ENCODE measurements at places on chromosomes 11 and 22.

DNA sequence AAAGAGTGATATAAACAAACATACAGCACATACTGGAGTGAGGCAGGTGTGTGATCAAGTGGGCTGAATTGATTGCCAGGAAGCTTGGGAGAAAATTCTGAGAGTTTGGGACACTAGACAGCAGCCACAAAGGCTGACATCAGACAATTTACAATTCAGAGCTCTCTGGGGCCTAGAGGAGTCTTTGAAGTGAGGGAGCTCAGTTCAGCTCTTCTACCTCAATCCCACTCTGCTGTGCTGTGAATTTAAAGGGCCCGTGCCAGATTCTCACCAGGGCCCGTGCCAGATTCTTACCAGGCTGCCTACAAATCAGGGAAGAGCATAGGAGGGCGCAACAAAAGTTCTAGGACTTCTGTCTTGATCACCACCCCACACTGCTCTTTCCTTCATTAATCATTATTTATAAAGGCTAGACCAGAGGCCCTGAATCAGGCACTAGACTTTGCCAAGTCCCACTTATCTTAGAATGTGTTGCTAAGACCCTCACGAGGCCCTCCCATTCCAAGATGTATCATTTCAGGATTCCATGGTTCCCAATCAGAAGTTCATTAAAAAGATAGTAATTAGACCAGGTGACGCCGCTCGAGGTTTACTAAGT is 112.4 kb downstream of the KIRREL3 start:
- DNase-seq: no peak

DNA sequence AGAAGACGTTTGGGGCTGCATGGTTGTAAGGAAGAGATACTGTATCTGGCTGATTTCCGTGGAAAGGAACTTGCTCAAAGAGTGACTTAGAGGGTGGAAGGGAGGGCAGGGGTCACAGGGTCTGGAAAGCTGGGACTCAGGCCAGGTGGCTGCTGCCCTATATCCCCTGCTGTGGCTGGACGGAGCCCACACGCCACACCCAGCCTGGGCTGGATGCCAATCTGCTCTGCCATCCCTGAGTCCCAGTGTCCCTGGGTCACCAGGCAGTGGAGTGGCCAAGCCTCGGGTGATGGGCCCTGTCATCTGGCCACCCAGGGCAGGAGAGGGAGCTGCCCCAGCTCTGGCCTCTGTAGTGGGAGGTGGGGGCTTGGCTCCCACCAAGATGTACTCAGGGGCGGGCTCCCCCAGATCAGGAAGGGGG is 26.5 kb upstream of the KRTAP5-7 start:
- DNase-seq: no peak

GRCh38 chr11:26704249-26704648 is 17.6 kb downstream of the SLC5A12 start:
- DNase-seq: no peak

GRCh38 chr22:19871845-19872778 is 17.4 kb upstream of the GNB1L start:
- DNase-seq: no peak

GRCh38 chr22:16854631-16855030 is 29.4 kb upstream of the XKR3 start:
- DNase-seq: no peak

DNA sequence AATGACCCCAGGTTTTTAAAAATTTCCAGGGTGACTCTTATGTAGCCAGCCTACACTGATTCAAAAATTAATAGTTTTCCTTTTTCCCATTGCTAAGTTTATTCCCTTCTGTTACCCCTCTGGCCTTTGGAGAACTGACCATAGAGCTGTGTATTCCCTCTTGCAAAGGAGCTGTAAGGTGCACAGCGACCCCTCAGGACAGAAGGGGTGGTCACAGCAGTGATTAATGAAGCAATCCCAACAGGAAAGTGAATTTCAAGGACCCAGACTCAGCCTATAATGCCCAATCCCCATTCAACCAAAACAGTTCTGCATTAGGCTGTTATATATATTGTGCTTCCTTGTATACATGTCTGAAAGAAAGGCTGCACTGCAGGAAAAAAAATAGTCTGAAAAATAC is 147.1 kb downstream of the WT1 start:
- DNase-seq: no peak

GRCh38 chr22:43186272-43187170 is at the start of gene TTLL12:
Gene TTLL12, minus strand, starts transcription at chr22:43187134. Its CDS starts 65 bp downstream, at chr22:43187069.
- DNase-seq: peak; percentile 30

GRCh38 chr11:5204787-5205186 is 4.3 kb upstream of the OR51V1 start:
- DNase-seq: no peak

GRCh38 chr11:123425367-123425766 is 4.7 kb upstream of the GRAMD1B start:
- no peak for DNase-seq

DNA sequence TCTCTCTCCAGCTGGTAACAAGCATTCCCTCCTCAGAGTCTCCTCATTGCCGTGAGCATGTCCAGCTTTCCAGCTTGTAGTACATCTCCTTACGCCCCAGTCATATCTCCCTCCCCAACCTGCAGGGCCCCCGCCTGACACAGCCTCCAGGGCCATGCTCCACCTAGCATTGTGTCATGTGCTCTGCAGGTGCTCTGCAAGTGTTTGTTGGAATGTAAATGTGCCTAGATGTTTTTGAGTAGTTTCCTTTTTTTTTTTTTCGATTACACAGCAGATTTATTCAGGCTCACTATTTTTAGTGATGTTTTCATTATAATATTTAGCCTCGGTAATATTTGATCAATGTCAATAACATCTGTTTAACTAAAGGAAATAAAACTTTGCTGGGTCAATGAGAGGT is 82.5 kb downstream of the NCAM1 start:
- no peak for DNase-seq

GRCh38 chr11:127789927-127790326 is 789.4 kb upstream of the KIRREL3 start:
- DNase-seq: no peak

- no peak for DNase-seq
Measured at GRCh38 chr22:46251816-46252380, 1.8 kb upstream of the CDPF1 start.

GRCh38 chr11:36165621-36166397 is 123.4 kb downstream of the COMMD9 start:
- DNase-seq: no peak

DNA sequence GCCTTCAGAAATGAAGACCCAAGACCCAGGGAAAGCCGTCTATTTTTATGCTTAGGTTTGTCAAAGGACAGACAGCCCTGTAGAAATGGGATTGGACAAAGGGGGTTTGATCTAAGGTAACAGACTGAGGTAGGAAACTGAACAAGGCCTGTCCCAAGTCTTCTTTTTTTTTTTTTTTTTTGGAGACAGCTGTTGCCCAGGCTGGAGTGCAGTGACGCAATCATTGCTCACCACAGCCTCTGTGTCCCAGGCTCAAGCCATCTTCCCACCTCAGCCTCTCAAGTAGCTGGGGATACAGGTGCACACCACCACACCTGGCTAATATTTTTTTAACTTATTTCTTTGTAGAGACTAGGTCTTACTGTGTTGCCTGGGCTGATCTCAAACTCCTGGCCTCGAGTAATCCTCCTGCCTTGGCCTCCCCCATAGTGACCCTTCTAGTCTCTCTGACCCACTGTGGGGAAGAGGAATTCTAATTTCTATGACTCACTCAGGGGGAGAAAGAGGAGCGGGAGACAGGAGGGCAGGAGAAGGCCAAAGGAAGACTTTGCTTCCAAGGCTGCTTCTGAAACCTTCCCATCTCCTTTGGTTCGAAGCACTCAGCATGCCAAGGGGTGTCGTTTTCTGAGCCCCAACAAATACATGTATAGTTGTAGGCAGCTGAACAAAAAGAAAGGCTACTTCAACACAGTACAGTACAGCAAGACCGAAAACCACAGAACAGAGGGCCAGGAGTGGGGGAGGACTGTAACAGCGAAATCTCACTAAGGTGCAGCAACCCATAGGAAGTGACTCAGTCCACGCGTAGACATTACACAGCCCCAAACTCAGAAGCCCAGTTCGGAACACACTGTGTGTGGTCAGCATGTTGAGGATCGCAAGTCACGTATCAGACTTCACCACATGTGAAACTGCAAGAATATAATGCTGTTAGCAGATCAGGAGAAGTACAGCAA is 872 bp downstream of the TMA7B start:
- DNase-seq: peak; percentile 17

GRCh38 chr11:120221115-120221752 is 10.4 kb downstream of the OAF start:
- no peak for DNase-seq

- DNase-seq: no peak
Measured at GRCh38 chr11:115613986-115614632, 109.9 kb upstream of the CADM1 start.

- no peak for DNase-seq
Measured at GRCh38 chr22:43176090-43176489, 10.8 kb downstream of the TTLL12 start.

- DNase-seq: no peak
Measured at GRCh38 chr11:131763193-131763890, 392.9 kb downstream of the NTM start.

GRCh38 chr11:64670975-64671374 is 52.0 kb downstream of the NRXN2 start:
- no peak for DNase-seq

GRCh38 chr11:44585421-44585820 is 20.0 kb downstream of the CD82 start:
- no peak for DNase-seq

DNA sequence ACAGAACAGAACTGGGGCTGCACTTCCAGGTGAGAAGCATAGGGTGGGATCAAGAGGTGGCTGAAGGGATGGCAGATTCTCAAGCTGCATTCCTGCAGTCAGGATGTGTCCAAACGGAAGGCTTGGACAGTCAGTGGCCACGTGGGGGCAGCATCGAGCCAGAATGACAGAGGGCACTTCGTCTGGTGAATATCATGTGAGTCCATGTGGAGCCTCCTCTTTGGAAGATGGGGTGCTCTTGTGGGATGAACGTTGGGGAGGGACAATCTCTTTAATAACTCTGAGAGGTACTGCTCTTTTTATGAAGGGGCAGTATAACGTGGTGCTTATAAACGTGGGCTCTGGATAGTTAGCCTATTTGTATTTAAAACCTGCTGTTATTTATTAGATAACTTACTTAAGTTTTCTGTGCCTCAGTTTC is 154.9 kb upstream of the NAV2 start:
- DNase-seq: no peak

GRCh38 chr22:46895753-46896152 is 133.3 kb downstream of the TBC1D22A start:
- DNase-seq: no peak

GRCh38 chr11:86514453-86514852 is 139.8 kb downstream of the CCDC81 start:
- no peak for DNase-seq

DNA sequence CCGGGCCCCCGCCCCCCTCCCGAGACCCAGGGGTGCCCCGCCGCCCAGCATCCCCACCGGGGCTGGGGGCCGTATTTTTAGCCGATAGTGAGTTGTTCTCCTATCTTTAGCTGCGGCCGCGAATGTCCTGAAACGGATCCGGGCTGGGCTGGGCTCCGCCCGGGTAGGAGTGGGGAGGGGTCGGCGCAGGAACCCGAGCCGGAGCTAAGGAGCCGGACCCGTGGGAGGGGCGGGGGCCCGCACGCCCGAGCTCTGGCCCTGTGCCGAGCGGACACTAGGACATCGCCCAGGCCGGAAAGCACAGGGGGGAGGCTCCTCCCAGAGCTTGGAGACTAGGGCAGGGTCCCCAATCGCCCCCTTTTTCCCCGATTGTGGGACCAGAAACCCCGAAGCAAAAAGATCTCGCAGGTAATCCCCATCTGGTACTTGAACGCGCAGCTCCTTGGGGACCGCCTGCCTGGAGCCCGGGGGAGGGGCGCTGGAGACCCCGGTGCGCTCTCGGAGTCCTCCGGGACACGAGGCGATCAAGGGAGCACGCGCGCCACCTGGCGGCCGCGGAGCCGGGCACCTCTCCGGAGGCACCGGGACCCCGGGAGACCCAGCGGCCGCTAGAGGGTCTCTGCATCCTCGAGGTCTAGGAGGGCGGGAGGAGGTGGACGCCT is 669 bp downstream of the CDC42EP2 start:
- DNase-seq: peak; percentile 82

DNA sequence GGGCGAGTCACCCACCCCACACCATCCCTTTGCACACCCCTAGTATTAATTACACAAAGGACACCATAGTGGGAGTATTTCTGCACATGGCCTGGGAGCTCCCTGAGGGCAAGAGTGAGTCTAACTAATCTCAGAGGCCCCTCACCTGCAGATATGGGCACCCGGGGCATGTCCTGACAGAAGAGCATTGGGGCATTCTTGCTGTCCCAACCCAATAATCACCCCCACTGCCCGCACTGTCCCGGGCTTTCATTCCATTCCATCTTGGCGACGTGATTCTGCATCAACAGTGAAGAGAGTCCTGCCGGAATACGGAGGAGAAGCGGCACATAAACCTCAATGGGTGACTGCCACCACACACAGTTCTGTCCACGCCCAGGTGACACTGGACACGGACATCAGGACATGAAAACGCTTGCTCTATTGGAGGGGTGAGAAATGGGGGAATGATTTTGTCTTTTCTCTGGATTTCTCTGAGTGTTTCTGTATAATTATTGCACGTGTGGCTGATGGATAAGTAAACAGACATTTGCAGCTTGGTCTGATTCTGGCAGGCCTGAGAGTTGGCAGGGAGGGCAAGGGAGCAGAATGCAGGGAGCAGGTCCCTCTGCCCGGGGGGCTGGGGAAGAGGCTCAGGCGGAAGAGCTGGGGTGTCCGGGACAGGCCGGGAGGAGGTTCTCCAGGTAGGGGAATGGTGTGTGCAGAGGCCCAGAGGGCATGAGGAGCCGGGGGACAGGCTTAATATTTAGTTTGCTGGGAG is 38.2 kb downstream of the SCUBE1 start:
- DNase-seq: no peak

DNA sequence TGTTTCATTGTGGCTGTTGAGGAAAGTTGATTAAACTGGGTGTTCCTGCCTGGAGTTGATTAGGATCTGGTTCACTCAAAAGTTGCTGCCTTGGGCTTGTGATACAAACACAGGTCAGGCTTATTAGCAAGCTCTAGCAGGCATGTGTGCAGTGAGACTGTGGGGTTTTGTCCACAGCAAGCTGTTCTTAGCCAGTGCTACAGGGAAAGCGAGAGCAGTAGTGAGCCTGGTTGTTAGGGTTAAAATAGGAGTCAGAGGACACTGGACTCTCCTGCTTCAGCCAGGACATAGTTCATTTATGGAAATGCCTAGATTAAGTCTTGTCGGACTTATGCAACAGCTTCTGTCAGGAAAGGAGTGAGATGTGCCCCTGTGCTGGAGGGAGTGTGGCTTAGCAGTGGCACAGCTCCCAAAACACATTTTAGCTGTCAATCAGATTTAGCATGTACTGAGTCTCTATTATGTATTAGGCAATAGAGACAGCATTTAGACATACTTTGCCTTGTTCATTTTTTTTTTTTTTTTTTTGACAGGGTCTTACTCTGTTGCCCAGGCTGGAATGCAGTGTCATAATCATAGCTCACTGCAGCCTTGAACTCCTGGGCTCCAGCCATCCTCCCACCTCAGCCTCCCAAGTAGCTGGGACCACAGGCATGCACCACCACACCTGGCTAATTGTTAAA is 8.7 kb downstream of the SNRPD3 start:
- DNase-seq: no peak

GRCh38 chr11:55357560-55358184 is 10.1 kb upstream of the OR4A15 start:
- DNase-seq: no peak

- DNase-seq: no peak
Measured at GRCh38 chr11:98512938-98513337, 507.8 kb upstream of the CNTN5 start.

All from stimulated activated CD4-positive, alpha-beta T cell treated with anti-CD3 and anti-CD28 coated beads, Interleukin-1b, Interleukin-23, amount 100 ng/mL, for 1 hour (primary cell).